AG04450 (cell line): ENCODE measurements at places on chromosomes 6 and 20.

DNA sequence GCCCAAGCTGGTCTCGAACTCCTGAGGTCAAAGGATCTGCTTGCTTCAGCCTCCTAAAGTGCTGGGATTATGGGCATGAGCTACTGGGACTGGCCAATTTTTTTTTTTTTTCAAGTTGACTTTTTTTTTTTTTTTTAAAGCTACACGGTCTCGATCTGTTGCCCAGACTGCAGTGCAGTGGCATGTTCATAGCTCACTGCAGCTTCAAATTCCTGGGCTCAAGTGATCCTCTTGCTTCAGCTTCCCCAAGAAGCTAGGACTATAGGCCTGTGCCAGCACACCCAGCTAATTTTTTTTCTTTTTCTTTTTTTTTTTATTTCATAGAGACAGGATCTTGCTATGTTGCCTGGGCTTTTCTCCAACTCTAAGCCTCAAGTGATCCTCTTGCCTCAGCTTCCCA, 59.5 kb downstream of the NCOA3 start:
- DNase-seq = no peak

GRCh38 chr6:167350275-167350696, 25.4 kb downstream of the TTLL2 start:
- no peak for DNase-seq

GRCh38 chr6:154429711-154430110, 73.1 kb upstream of the IPCEF1 start:
- no peak for DNase-seq

DNA sequence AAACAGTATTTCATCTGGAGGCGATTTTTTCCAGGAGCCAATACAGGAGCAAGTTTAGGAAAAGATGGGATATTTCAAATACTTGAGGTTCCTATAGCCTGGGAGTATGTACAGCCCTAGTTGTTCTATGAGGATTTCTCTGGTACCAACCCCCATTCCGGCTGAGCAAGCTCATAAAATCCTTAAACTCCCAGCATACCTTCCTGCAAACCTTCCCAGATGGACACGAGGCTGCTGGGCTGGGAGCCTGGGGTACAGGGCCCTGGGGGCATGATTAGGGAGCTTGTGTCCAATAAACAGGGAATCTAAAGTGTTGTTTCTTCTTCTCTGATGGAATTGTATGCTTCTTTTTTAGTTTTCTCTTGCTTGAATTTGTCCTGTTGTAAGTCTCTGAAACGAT, 1.5 kb downstream of the PRRC2A start:
- DNase-seq = no peak

GRCh38 chr20:8399947-8400346, 267.9 kb downstream of the PLCB1 start:
- DNase-seq = no peak

DNA sequence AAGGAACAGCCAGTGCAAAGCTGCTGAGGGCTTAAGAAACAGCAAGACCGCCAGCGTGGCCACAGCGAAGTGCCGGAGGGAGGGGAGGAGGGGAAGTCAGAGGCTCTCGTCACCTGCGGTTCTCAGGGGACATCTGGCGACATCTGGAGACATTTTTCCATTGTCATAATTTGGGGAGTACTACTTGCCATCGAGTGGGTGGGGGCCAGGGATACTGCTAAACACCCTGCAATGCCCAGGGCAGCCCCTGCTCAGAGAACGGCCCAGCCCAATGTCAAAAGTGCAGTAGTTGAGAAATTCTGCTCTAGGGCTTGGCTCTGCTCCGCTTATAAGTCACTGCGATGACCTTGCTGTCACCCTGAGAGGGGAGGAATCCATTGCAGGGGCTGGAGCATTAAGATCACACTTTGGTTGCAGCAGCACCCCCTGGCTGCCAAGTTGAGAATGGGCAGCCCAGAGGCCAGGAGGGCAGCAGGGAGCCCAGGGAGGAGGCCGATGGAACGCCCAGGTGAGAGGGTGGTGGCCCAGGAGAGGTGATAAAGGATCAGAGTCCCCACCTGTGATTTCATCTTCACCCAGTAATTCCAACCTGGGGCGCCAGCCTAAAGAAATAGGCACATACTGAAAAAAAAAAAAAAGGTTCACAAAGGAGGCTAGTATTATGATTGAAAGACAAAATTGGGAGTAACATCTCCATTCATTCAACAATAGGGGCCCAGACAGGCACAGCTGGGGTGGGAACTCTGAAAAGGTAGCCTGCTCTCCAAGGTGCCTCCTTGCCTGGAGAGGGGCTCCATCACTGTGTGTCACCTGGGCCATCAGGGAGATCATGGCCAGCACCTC, 218.2 kb downstream of the BMP7 start:
- DNase-seq = no peak

DNA sequence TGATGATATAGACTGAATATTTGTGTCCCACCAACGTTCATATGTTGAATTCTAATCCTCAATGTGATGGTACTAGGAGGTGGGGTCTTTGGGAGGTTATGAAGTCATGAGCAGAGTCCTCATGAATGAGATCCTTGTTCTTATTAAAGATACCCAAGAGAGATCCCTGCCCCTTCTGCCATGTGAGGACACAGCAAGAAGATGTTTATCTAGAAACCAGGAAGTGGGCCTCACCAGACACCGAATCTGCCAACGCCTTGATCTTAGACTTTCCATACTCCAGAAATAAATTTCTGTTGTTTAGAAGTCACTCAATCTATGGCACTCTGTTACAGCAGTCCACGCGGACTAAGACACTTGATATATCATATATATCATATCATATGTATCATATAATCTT, 67.7 kb upstream of the GCM1 start:
- no peak for DNase-seq
